ENCODE measurements at places on chromosomes 2 and 18.

GRCh38 chr2:10329880-10330699 lies 27.4 kb downstream of the HPCAL1 start:
- DNase-seq, result no peak

- no peak for DNase-seq
Measured at GRCh38 chr18:25724121-25724520, 366.3 kb downstream of the SS18 start.

DNA sequence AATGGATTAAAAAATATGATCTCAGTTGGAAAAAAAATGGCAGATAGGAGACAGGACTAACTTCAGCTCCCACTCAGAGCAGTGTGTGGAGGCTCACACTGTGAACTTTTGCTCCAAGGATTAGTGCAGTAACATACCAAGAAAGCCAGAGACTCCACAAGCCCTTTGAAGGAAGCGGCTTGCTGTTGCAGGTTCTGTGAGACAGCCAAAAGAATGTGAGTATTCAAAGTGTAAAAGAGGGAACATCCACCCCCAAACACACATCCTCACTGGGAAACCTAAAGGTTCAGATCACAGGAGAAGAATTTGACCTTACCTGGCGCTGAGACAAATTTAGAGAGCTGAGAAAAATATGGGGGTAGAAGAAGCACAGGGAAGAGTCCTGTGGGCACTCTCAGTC lies 77.5 kb downstream of the FAM171B start:
- DNase-seq, result no peak

DNA sequence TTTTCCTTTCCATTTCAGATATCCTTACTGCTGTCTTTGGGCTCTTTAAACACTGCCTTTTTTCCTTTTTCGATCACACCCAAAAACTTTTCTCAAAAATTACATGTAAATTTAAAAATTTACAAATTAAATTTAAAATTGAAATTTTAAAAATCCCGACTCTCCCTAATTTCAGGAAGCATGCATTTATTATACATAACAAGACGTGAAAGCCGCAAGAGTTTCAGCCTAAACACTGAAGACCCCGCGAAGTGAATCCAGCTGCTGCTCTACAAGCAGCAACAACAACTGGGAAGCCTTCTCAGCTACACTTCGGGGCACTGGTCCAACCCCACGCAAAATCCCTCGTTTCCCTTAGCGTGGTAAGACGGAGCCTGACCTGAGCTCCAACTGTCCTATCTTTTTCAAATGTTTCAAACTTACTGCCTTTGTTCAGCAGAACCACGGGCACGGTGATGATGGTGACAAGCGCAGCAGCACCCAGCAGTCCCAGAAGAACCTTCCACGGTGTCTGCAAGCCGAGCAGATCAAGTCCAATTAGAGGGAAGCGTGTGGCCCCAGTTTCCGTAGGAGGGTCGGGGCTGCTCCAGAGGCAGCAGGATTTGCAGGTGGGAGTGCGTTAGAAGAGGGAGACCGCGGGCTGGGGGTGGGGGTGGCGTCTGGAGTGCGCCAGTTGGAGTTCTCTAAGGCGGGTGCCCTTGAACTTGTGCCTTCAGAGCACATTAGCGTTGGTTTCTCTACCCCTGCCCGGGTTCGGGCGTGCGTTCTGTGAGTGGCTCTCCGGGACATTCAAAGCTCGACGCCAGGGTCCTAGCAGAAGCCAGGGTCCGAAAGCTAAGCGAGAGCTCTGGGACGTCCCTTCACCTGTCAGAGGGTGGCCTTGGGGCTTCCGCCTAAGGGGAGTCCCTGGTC lies 783 bp downstream of the DPP4 start:
- DNase-seq, result no peak

GRCh38 chr2:186757009-186757408 lies 63.1 kb downstream of the FAM171B start:
- DNase-seq, result no peak

- no peak for DNase-seq
Measured at GRCh38 chr2:64262071-64262470, 117.9 kb upstream of the PELI1 start.

DNA sequence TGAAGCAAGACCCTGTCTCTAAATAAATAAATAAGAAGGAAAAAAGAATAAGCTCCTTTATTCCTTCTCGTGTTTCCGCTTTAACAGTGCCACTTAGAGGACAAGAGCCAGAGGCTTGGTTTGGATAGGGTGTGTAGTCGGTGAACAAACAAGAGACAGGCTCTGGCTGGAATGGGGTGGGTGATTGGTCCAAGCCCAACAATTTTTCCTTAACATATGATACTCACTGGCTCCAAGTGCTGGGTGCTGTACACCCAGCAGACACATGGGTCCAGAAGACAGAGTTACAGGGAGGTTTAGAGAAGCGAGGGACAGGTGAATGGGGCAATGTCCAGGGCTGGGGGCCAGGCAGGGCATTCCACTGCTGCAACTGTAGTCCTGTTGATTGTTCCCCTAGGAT lies 77.8 kb downstream of the NCAPH start:
- no peak for DNase-seq

- DNase-seq, result no peak
Measured at GRCh38 chr2:28263690-28264089, 129.0 kb upstream of the FOSL2 start.

GRCh38 chr2:175463589-175464310 lies 282.2 kb upstream of the ATP5MC3 start:
- DNase-seq, result peak; percentile 97

DNA sequence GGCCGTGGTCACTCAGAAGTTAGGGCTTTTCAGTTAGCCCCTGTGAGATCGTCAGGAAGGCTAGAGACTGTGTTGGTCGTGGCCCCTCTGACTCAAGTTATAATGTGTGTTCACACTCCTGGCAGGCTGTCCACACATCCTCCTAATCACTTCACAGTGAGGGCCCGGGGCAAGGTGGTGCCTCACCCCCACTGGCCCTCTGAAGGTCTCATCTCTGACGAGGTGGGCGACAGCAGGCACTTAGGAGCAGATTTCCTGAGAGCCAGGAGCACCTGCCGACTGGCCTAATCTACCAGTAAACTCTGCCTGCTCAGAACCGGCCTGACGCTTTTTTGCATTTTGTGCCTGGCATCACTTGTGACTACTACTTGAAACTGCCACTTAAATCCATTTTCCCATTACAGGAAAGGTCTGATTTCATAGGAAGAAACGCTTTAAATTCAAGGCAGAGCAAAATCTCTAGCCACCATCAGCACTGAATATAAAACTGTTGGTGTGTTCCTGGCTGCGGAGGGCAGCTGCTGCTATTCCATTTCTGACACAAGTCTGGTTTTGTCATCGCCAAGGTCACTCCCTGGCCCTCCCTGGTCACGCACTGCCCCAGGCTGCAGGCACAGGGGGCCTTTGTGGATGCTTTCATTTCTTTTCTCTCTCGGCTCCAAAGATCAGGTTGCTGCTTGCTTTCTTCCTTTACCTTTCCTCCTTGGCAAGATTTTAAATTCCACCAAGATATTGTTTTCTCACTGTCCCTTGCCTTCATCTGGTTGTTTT lies 48.0 kb downstream of the RAB12 start:
- no peak for DNase-seq

DNA sequence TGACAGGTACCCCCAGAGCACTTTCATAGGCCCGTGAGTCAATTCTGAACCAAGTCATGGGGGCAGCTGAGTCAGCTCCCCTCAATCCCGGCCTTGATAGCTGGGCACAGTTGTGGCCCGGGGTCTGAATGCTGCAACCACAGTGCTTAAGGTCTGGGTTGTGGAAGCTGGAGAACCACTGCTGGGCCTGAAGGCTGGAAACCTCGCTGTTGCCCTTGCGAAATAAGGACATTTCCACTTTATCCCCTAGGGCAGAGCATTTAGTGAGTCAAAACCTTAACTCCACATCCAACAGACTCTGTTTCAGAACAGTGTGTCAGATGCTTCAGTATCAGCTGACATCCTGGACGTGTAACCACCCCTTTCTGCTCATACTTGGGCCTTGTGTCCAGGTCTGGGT lies 58.6 kb downstream of the SP110 start:
- DNase-seq, result no peak

GRCh38 chr18:36850527-36851201 lies 21.7 kb downstream of the KIAA1328 start:
- DNase-seq, result no peak

DNA sequence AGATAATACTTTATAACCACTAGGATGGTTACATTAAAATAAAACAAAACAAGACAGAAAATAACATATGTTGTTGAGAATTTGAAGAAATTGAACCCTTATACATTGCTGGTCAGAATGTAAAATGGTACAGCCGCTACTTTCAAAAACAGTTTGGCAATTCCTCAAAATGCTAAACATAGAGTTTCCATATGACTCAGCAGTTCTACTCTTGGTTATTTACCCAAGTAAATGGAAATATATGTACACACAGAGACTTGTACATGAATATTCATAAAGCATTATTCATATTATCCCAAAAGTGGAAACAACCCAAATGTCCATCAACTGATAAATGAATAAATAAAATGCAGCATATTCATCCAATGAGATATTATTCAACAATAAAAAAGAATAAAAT lies 92.5 kb upstream of the LRATD1 start:
- DNase-seq, result no peak

DNA sequence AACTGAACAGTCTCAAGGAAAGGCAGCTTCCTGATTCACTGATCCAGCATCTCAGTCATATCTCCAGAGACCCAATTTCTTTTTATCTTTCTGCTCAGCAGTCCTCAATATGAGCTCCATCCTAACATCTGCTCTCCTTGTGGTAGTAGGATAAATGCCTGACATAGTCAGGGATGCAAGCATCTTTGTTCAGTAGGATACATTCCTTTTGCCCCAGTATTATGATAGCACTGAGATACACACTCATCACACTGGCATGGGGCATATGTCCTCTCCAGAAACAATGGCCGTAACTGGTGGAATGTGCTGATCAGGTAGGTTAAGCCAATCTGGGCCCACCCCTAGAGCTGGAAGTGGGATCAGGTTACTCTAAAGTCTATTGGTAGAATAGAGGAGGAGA lies 207.2 kb downstream of the ETAA1 start:
- no peak for DNase-seq

DNA sequence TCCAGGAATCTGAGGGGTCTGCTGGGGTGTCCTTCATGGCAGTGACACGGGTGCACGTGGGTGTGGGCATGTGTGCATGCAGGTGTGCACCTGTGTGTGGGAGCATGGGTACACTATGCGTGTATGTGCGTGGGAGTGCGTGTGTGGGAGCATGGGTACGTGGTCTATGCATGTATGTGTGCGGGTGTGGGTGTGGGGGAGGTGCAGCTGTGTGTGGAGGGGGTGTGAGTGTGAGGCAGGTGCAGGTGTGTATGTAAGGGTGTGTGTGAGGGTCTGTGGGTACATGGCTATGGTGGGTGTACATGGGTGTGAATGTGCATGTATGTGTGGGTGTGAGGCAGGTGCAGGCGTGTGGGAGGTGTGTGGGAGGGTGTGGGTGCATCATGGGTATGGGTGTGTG lies 36.3 kb downstream of the EIPR1 start:
- no peak for DNase-seq

GRCh38 chr2:44543773-44544725 lies 182.3 kb downstream of the CAMKMT start:
- no peak for DNase-seq

- no peak for DNase-seq
Measured at GRCh38 chr2:20012282-20013125, at the start of gene MATN3. MATN3 (minus strand) TSS chr2:20012668; CDS start chr2:20012631, 37 bp downstream.

DNA sequence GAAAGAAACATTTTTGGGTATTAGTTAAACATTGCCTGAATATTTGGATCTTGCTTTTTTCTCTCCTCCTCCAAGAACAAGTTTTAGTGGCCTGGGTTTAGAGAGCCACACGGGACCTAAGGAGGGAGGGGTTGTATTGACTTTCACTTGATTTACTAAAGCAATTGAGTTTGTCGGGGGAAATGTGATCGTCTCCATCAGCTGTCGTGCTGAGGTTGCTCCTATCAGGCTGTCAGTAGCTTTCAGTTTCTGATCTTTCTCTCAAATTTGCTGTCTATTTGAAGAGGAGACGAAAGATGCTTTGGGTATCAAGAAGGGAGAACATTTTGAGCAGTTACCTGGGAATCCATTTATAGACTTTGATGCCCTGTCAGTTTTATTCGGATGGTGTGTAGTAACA lies 106.0 kb downstream of the SETBP1 start:
- DNase-seq, result no peak

DNA sequence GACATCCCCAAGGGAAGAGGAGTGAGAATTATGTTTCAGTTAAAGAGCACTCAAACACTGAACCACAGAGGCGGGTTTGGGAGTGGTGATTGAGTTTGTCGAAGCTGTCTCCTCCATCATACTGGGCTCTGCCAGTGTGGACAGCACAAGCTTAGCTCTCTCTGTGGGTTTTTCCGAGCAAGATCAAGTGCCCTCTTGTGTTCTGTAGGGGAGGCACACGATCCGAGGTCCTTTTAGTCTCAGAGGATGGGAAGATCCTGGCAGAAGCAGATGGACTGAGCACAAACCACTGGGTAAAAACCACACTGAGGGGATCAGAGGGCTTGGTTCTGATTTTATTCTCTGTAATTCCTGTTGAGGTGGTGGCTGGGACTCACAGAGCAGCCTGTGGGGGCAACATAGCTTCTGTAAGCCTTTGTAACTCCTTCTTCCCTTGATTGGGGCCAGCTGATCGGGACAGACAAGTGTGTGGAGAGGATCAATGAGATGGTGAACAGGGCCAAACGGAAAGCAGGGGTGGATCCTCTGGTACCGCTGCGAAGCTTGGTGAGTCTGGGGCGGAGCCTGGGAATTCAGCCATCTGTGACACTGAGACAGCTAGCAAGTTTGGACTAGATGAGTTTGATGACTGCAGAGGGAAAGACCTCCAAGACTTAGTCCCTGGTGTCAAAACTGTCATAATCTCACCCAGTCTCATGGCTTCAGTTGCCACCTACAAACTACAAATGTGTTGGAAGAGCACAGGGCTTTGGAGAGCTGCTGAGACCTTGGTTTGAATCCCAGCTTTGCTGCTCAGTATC lies 2.0 kb downstream of the NAGK start:
- peak; percentile 71 for DNase-seq

DNA sequence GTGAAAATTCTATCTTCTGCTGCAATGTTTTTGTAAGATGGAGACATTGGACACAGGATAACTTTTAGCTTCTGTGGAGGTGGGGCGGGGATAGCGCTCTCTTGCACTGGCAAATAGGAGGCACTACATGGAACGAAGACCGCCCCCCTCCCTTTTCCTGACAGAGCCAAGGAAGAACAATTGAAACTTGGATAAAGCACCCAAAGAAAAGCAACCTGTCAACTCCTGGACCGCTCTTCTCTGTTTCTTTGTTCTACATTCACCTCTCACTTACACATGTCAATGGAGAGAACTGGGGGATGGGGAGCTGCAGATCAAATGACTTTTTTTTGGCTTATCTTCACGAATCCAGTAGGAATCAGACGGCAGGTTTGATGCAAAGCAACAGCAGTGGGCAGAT lies 126.3 kb upstream of the CHAC2 start:
- no peak for DNase-seq

DNA sequence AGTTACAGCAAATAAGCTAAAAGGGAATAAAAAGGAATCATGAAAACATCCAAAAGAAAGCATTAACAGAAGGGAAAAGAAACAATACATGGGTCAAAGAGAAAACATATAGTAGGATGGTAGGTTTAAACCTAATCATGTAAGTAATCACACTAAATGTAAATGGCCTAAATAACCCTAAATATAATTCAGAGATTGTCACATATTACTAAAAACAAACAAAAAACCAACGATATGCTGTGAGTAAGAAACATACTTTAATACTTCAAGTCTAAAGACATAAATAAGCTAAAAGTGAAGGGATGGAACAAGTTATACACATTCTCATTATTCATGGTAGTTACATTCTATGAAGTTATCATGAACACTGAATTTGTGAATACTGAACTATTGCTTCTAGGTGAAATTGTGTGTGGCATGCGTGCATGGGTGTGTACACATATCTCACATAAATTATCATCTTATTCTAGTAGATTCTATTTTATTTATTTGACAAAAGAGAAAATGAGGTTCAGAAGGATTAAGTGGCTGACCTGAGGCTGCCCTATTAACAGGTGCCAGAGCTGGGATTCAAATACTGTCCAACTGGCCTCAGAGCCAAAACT lies 170.9 kb downstream of the SEPTIN10 start:
- DNase-seq, result no peak

Measured in Kasumi-1 (cell line).